ENCODE measurements at places on chromosomes 11 and 22. TPM values are rescaled to one million over a fixed set of nuclear protein-coding genes. Genes with fewer than 3 reads are reported as not detected.

- no peak for DNase-seq
Measured at GRCh38 chr11:15745266-15745665, 611.1 kb downstream of the SOX6 start.

DNA sequence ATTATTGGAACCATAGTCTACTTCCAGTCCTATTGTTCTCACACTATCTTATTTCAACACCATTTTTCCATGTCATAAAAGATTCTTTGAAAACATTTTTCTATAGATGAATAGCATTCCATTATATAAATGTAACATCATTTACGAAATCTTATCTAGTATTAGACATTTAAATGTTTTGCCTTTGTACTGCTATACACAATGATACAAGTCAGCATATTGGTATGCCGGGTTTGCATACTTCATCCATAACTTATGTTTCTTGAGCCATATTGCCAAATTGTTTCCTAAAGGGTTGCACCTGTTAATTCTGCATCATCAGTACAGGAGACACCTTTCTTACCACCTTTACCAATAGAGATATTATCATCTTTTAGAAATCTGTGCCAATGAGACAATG lies 68.2 kb downstream of the SYT13 start:
- DNase-seq: peak; percentile 47

GRCh38 chr11:126522152-126522551 lies 166.7 kb downstream of the ST3GAL4 start:
- DNase-seq: no peak

DNA sequence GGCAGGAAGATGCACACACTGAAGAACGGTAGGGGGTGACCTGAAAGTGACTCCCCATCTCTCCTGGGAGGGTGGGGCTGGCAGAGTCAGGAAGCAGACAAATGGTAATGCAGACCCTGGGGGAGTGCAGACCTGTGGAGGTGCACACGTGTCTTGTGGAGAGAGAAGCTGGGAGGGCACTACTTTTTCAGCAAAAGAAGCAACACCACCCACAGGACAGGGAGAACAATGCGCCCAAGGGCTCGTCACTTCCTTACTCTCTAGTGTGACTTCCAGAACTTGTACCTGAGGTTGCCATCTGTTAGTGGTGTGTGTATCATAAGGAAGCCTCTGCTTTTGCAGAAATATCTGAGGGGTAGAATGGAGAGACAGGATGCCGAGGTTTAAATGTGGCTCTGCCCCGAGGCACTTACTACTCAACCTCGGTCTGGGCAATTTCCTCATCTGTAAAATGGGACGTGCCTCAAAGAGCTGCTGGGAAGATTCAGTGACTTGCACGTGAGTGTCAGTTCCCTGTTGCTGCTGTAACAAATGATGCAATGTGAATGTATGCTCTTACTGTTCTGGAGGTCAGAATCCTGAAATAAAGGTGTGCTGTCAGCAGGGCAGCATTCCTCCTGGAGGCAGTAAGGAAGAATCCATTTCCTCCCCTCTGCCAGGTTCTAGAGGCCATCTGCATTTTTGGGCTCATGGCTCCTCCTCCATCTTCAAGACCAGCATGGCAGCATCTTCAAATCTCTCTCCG lies 323.4 kb downstream of the SHANK2 start:
- no peak for DNase-seq

DNA sequence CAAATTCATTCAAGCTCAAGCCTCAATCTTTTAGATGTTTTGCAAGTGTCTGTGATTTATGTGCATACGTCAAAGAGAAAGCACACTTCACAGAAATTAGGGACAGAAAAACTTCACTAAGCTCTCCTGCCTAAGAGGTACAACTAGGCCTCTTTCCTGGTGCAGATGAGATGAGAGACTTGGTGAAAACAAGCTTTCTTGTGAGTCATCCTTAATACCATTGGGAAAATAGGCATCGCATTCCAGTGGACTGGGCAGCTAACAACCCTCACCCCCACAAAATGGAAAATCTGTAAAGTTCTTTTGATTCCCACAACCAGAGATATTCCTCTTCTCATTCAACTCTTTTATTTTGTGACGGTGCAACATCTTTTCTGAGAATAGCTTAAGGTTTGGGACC lies 1110.4 kb upstream of the CCDC90B start:
- no peak for DNase-seq

GRCh38 chr22:31544481-31545480 lies 48.4 kb downstream of the SFI1 start:
- peak; percentile 16 for DNase-seq

GRCh38 chr22:18975434-18976196 lies 39.5 kb upstream of the PRODH start:
- DNase-seq: no peak

DNA sequence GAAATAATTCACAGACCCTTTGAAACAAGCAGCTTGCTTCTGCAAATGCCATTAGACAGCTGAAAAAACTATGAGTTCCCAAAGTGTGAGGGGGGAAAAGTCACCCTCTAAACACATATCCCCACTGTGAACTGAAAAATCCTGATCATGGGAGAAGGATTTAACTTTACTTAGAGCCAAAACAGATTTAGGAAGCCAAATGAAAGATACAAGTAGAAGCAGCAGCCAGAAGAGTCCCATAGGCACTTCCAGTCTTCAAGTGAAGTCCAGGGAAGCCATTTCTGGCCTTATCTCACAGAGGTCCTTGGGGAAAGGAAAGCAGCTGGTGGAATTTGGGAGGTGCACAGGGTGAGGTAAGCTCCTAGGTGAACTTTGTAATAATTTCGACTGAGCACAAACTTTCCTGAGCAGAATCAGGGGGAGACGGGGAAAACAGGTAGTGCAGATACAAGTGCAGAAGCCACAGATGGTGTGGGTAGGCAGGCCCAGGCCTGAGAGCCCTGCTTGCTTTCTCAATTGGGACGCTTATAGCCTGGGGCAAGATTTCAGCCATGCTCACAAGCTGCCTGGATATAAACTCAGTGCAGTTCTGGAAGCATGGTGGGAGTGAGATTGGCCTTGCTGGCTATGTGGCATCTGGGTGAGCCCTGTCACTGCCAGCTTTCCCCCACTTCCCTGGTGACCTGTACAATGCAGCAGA lies 44.8 kb downstream of the GAS2 start:
- no peak for DNase-seq

DNA sequence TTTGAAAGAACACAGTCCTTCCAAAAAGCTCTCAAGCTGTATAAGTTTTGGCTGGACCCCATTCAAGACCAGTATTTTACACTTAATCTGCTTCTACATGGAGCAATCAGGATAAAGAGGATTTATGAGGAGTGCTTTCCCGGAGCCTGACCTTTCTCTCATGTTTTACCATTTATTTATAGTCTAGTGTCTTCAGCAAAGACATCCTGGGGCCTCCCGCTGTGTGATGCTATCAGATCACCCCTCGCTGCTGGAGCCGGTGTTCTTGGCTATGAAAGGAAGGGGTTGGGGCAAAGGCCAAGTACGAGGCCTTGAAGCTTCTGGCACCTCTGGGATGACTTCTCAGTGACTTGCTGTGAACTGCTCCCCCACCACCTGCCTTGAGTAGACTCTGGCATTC lies 189.6 kb downstream of the ADAMTS15 start:
- no peak for DNase-seq

DNA sequence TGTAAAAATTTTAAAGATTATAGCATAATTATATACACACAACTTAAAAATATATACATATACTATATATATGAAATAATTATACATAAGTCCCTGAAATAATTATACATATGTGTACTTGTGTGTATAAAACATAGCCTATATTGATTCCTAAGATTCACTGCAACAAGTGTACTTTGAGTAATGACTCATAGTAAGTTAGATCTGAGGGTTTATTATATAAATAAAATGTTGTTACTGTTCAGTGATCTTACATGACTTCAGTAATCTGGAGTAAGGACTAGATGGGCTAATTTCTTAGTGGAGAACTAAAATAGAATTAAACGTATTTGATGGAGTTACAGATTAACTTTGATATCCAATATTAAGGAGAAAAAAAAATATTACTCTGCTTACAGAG lies 350.5 kb downstream of the CNTN5 start:
- peak; percentile 34 for DNase-seq

- no peak for DNase-seq
Measured at GRCh38 chr11:94224078-94224477, 80.3 kb upstream of the IZUMO1R start.

- DNase-seq: no peak
Measured at GRCh38 chr11:128301756-128302155, 285.6 kb downstream of the ETS1 start.

DNA sequence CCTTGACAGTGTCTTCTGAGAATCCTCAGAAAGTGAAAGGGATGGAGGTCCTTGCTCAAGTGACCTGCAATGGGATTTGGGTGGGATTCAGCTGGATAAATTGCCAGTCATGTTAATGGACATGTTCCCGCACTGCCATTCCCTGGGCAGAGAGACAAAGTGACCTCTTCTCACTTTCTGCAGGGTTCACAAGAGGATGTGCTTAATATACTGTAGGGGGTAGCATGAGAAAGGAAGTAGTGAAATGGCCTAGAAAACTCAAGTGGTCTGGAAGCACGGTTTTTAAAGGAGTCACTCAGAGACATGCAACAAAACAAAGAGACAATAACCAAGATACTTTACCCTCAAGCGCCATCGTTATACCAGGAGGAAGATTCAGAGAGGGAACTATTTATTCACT lies 70.2 kb downstream of the NELL1 start:
- no peak for DNase-seq

DNA sequence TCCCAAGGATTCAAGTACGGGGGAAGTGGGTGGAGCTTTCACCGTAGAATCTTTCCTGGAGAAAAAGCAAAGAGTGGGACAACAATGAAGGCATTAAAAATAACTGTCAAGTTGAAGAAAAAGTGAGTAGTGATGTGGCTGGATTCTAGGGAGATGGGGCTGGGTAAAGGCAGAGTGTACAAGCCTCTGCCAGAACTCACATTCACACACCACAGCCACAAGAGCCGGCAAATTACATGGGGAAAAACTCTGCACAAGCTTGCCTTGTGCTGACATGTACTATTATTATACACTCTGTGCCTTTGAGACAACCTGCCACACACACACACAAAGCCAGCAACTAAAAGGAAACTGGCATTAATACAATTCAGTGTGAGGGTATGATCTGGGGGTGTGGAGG lies 182.6 kb downstream of the LARGE1 start:
- DNase-seq: no peak

- no peak for DNase-seq
Measured at GRCh38 chr22:48719978-48720661, 1107.6 kb downstream of the BRD1 start.

GRCh38 chr11:5831196-5831829 lies 10.4 kb downstream of the OR52E6 start:
- DNase-seq: no peak

- DNase-seq: no peak
Measured at GRCh38 chr11:2380396-2380795, 3.3 kb downstream of the CD81 start.

- peak; percentile 15 for DNase-seq
Measured at GRCh38 chr11:14969901-14970323, 2.2 kb downstream of the CALCA start.

- DNase-seq: no peak
Measured at GRCh38 chr11:64318766-64319761, 1.1 kb downstream of the PRDX5 start.

DNA sequence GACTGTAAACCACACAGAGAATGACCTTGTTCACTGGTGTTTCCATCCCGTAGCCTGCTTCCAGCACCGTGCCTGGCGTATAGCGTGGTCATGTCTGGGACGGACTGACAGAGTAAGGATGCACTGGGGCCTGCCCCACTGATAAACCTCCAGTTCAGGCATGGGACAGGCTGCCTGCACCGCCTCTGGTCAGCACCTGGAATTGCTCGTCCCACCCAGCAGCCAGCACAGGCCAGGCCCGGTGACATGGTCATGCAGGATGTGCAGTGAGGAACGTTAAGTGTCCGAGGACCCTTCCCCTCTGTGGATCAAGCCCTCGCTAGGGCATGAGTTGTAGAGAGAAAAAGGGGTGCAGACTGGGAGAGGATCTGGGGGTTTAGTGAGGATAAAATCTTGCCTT lies 44.8 kb downstream of the LMO1 start:
- DNase-seq: no peak

DNA sequence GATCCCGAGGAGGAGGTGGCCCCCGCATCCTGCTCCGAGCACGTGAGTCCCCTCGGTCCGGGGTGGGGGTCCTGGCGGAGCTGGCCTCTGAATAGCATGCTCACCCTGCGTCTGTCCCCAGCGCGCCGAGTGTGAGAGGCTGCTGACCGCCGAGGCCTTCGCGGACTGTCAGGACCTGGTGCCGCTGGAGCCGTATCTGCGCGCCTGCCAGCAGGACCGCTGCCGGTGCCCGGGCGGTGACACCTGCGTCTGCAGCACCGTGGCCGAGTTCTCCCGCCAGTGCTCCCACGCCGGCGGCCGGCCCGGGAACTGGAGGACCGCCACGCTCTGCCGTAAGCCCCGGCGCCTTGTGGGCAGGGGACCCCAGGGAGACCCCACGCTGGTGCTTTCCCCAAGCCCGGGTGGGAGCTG lies 3.5 kb downstream of the MUC2 start:
- DNase-seq: no peak

DNA sequence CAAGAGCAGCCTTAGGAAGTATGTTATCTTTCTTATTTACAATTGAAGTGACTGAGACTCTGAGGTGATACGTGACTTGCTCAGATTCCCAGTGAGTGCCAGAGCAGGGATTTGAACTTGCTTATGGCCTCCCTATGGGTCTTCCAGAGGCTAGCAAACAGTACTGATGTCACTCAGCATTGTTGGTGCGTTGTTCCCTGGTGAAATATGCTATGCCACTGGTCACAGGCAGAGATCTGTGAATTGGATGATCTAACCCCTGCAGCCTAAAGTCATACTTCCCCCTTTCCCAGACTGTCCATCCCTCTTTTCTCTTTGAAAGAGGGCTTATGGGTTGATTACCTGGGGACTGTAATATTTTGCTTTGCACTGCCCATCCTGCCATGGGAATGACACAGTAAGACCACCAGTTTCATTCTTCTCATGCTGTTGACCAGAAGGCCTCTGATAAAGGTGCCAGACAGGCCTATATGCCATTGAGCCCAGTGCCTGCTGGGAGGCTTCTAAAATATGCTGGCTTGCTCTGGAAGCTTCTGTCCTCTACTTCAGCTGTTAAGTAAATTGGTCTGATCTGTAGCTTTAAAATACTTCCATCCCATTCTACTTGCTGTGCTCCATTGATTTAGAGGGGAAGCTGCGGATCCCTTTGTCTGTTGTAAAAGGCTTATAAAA lies 152.2 kb upstream of the E2F8 start:
- DNase-seq: no peak

OR5P2 gene
- total RNA-seq: not detected

DERL3 gene
- total RNA-seq: 0.50 TPM

OR8G5 gene
- not detected for total RNA-seq

ART1 gene
- total RNA-seq: not detected

Measured in fibroblast of lung (primary cell).